Left ventricle myocardium superior (tissue), 1 donor: ENCODE measurements at places on chromosomes 3 and 15. TPM values are rescaled to one million over a fixed set of nuclear protein-coding genes. Genes with fewer than 3 reads are reported as not detected.

- DNase-seq, result no peak
Observed at GRCh38 chr3:72496051-72496670, 352.1 kb downstream of the SHQ1 start.

DNA sequence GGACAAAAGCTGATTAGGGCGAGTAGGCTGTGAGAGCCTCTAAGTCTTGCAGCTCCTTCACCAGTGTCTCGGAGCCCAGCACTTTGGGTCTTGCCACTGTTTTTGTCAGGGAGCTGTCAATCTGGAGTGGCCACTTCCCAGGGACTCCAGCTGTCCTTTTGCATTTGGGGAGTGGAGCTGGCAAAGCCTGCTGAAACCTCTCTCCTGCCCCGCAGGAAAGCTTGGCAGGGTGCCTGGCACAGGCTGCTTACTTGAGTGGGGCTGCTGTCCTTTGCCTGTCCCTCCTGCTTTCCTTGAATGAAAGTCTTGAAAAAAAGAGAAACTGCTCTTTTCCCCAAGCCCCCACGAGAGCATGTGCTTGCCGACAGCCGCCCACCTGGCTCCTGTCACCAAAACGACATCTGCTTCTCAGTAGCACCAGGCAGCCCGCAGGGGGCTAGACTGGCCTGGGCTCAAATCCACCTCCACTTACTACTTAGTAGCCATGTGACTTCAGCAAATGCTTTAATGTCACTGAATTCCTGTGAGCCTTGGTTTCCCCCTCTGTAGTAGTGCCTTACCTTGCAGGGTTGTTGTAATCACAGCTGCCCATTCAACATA is 13.7 kb downstream of the USP13 start:
- peak; percentile 92 for DNase-seq

- DNase-seq, result no peak
Observed at GRCh38 chr3:152040319-152040718, 166.9 kb downstream of the SUCNR1 start.

- peak; percentile 62 for DNase-seq
Observed at GRCh38 chr3:160400030-160400701, 716 bp downstream of the SMC4 start.

GRCh38 chr15:44295750-44296431 is 7.4 kb downstream of the GOLM2 start:
- DNase-seq, result no peak

DNA sequence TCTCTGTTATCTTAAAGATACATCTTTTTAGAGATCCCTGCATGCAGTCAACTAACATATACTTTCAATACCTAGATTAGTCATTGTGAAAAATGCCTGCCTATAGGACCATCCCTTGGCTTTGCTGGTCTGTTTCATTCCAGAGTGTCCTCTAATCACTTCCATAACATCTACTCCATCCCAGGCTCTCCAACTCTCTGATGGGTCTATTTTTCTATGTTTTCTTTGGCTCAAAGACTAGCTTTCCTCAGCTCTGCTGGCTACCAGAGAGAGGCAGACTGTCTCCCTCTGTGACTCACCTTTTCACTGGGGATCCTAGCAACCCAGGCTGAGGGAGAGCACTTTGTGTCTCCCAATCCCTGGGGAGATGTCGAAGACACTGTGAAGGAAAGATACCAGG is 547.7 kb upstream of the MCTP2 start:
- no peak for DNase-seq

DNA sequence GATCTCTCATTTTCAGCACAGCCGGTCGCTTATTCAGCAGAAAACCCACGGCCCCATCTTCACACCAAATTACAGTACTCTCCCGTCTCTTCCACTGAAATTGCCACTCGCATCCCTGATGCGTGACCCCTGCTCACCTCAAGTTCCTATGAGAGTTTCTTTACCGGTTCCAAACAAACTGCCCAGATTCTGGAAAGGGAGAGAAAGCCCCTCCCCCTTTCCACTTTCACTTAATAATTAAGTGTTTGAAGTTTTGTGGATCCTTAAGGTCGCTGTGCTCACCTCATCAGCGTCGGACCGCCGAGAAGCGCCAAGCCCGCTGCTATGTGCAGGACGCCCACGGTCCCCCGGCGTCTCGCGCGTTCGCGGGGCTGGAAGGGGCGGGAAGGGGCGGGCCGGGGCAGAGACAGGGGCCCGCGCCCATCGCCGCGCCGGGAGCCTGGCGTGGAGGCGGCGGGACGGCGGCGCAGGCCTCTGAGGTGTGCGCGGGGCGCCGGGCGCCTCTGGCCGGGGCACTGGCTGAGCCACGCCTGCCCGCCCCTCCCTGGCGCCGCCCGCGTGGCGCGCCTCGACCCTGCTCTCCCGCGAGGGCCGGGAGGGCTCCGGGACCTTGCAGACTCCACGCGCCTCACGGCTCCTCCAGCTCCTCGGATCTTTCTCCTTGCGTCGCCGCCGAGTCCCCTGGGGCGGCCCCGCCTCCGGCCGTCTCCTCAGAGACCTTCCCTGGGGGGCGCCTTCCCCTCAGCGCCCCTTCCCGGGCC is at the start of gene GPR156:
Gene GPR156, minus strand, starts transcription at position 476 of the 761 bp plus-strand sequence. CDS start 41,124 bp downstream, outside the sequence.
- DNase-seq, result peak; percentile 43

GRCh38 chr15:57503051-57503702 is 88.5 kb upstream of the MYZAP start:
- no peak for DNase-seq

DNA sequence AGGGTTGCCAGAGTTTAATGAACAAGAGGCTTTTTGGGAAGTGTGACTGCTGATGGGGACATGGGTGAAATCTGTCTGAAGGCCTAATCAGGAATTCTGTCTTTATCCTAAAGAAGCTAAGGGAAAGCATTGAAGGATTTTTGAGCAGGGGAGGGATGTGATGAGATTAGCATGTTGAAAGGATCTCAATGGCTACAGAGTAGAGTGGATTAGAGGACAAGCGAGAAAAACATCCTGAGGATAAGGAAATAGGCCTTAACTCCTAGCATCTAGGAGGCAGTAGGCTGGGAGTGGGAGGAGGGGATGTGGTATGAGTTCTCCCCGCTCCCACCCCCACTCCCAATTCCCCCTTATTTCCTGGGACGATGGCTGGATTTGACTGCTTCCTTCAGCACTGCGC is 35.1 kb upstream of the SNTN start:
- no peak for DNase-seq

DNA sequence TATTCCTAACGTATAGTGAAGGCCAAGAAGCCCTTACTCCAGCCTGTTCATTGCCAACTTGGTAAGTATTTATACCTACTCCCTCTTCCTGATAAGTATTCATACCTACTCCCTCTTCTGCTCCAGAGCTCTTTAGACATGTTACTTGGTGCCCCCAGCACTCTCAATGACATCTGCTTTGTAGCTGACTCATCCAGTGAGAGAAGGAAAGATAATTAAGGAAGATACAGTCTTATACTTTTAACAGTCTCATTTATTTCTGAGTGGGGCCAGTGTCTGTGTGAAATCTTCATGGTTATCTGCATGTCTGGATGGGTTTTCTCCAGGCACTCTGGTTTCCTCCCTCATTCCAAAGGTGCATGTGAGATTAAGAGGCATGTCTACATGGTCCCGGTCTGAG is 698.7 kb downstream of the FHIT start:
- no peak for DNase-seq

DNA sequence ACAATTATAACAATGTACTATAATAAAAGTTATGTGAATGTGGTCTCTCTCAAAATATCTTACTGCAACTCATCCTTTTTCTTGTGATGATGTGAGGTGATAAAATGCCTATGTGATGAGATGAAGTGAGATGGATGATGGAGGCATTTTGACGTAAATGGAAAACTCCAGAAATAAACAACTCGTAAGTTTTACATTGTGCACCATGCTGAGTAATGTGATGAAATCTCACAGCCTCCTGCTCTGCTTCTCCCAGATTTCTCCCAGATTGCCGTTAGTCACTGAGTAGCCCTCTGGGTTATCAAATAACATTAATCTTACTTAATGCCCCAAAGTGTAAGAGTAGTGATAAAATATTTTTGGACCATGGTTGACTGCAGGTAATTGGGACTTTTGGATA is 64.8 kb upstream of the SLCO2A1 start:
- DNase-seq, result no peak

GRCh38 chr15:36117296-36117787 is 462.1 kb upstream of the CDIN1 start:
- no peak for DNase-seq

GRCh38 chr3:146088840-146089239 is 72.1 kb downstream of the PLOD2 start:
- DNase-seq, result no peak

DNA sequence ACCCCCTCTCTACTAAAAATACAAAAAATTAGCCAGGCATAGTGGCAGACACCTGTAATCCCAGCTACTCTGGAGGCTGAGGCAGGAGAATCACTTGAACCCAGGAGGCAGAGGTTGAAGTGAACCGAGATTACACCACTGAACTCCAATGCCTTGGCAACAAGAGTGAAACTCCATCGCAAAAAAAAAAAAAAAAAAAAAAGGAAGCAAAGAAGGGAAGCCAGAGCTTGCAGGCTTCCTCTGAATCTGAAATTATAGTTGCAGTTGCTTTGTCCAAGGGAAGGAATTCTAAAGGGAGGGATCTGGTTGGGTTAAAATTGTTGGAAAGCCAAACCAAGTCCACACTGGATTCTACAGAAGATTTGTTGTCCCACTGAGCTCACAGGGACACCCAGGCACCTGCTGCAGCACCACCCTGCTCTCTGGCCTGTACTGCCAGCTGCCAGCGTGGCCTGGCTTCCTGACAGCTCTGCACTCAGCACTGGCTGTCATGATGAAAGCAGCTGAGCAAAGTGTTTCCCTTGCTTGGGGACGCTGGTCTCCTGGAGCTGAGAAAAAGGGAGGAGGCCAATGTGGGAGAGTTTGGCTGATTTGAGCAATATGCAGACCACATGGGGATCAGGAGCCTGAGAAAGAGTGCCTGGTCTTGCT is 88.8 kb upstream of the HES1 start:
- peak; percentile 85 for DNase-seq

DNA sequence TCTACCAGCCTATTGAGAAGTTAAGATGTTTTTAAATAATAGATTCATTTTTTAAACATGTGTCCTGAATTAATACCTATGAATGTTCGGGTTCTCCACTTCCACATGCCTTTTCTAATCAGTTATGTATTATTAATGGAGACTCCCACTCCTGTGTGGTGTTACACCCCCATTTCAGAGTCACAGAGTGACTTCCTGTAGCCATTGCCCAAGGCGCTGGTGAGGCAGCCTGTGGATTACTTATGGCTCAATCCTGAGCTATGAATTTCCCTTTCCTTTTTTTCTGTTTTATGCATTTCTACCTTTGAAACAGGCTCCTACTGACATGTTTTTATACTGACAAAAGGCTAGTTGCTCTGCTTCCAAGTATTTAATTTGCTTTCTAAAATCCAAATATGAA is 162.3 kb downstream of the GABRG3 start:
- no peak for DNase-seq

DNA sequence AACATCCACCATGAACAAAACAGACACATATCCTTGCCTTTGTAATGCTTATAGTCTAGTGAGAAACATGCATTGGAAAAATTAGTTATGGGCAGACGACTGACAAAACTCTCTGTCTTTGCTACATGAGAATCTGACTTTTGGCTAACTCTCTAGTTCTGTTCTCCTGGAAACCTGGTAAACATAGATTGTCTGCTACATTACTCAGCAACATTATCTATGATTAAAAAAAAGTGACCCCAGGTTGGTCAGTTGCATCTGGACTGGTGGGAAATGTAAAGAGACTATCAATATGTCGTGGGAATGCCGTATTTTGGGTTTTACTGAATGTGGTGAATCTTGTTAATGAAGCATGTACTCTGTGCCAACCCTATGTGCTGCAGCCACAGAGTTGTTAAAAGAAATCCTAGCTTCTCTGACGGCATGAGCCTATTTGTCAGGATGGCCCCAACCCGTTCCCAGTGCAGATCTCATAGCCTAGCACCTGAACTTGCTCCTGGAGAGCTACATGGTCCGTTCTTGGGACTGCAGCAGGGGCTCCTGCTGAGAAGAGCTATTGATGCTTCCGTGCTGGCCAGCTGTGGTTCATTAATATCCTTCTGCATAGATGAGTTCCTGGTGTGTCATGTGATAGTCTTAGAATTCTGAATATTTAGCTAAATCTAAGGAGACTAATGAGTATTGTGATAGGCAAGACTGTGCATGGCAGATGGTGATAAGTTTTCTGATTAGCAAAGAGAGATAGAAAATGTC is 311.7 kb upstream of the ZNF717 start:
- no peak for DNase-seq

DNA sequence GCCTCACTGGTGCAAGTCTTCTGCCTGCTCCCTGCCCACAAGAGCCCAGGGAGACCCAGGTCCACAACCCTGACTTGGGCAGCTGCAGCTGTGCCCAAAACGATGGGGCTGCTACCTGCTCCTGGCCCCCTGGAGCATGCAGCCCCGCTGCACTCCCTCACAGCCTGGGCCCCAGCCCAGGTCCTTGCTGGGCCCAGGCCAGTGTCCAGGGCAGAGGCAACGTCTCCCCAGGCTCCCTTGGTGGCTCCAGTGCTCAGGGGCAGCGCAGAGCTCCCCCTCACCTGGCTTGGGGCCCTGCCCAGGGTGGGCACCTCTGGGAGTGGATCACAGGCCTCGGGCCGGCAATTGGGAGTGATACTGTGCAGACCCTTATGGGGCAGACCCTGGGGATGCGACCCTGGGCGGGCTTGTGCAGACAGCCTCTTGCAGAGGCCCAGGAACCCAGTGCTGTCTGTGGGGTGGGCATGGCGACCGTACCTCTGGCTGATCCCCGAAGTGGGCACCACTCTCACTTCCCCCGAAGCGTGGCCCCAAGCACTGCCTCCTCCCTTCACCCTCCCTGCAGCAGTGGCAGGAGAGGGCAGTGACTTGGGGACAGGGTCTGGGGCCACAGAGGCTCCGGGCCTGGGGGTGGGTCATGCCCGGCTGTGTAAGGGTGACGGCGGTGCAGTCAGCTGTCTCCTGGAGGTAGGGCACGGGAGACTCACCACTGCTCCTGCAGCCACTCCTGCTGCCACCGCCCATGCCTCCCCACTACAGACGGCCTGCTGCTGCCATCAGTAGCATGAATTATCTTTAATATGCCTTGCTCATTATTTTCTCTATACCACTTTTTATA is 255.9 kb downstream of the DOCK3 start:
- no peak for DNase-seq

DNA sequence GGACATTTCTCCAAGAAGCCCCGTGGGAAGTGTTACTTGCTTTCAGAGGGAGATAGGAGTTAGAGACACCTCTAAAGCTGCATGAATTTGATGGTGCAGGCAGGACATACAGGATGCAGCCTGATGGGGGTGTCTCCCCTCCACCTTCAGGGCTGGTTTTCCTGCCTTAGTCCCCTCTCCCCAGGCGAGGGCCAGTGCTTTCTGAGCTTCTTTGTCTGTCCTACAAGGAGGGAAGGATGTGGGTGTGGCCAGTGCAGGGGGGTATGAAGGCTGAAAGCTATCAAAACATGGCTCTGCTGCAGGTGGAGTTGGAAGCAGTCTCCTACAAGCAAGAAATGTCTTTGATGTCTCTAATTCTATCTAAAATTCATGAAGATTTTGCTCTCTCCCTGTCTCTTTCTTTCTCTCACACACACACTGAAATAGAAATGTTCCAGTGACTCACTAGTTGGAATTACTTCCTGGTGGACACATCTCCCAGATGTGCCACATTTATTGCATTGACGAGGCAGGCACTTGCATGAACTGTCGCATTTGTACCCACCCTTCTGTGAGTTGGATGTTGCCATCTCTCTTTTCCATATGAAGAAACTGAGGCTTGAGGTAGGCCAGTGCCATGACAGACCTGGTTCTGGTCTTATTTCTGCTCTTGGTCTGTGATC is 13.9 kb upstream of the PODXL2 start:
- no peak for DNase-seq

The CLDN16 gene
- not detected for total RNA-seq

The TMEM207 gene
- total RNA-seq, result not detected

The BNC1 gene
- total RNA-seq, result 1.2 TPM

The TNFSF10 gene
- 18.8 TPM for total RNA-seq

The GP9 gene
- total RNA-seq, result not detected

The STARD9 gene
- total RNA-seq, result 6.9 TPM

The ELL3 gene
- 1.3 TPM for total RNA-seq

The RGMA gene
- total RNA-seq, result 27.0 TPM
